NCI-H1436 treated with DMSO at 0.1 percent for 48 hours (cell line): ENCODE measurements at places on chromosomes 12 and 14.

- DNase-seq: no peak
Measured at GRCh38 chr12:2649201-2650030, 145.4 kb upstream of the FKBP4 start.

- peak; percentile 21 for DNase-seq
Measured at GRCh38 chr14:69879175-69880043, at the start of gene SMOC1. SMOC1 (plus strand) TSS chr14:69879416; CDS start chr14:69879679, 263 bp downstream.

DNA sequence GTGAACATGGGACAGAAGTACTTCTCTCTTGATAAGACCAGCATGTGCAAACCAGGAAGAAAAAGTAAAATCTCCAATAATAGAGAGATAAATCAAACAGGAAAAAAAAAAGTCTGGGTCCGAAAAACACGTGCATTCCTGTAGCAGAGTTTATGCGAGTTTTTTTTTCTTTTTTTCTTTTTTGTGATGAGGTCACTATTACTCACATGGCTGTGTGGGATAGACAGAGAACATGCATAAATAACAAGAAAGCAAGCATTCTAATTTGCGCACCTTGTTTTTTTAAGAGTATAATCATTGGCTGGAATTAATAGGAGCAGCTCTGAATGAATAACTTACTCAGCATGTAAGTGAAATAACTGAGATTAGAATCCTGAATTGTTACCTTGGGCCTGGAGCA lies 91.9 kb upstream of the CPM start:
- no peak for DNase-seq

GRCh38 chr14:35890308-35890707 lies 64.2 kb downstream of the BRMS1L start:
- no peak for DNase-seq

- no peak for DNase-seq
Measured at GRCh38 chr14:60651796-60652673, 2.8 kb upstream of the SIX1 start.

DNA sequence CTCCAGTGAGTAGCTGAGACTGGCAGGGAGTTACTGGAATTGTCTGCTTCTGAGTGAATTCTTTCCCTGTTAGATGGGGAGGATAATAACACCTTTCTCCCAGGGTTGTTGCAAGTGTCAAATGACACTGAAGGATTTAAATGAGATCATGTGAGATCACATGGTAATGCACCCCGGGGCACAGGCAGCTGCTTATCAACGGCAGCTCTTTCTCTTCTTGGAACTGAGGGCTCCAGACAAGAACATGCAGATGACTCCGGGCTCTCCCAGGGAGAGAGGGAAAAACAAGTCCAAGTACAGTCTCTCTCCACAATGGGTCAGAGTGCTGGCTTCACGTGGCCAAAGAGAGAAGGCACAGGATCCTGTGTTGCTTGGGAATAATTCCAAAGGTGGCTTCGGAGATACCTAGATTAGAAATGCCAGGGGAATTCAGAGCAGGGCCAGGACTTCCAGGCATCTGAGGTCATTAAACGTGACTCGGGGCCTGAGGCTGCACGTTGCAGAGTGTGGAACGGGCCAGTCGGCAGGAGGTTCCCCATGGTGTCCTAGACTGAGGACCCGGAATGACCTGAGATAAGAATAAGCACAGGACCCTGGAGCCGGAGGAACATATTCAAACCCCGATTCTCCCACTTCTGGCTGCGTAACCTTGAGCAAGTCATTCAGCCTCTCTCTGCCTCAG lies 109.2 kb downstream of the PRMT8 start:
- DNase-seq: no peak

GRCh38 chr12:106251631-106252455 lies 4.0 kb upstream of the CKAP4 start:
- no peak for DNase-seq

- DNase-seq: no peak
Measured at GRCh38 chr12:47939009-47939601, 24.3 kb upstream of the TMEM106C start.

DNA sequence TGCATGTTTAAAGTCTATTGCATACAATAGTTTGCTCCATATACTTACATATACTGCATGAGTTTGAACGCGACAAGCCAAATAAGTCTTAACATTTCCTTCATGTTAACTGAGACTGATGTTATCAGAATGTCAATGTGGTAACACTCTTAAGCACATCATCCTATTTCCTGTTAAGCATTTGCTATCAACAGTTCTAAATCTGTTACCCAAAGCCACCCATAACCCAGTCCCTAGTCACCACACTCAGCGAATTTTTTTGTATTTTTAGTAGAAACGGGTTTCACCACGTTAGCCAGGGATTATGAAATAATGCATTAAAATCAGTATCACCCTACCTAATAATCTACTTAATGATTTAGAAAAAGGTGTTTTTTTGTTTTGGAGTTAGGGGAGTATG lies 39.4 kb downstream of the HNRNPC start:
- no peak for DNase-seq

GRCh38 chr12:128316973-128317526 lies 50.1 kb downstream of the TMEM132C start:
- no peak for DNase-seq

GRCh38 chr14:91143862-91144261 lies 30.0 kb downstream of the DGLUCY start:
- no peak for DNase-seq

DNA sequence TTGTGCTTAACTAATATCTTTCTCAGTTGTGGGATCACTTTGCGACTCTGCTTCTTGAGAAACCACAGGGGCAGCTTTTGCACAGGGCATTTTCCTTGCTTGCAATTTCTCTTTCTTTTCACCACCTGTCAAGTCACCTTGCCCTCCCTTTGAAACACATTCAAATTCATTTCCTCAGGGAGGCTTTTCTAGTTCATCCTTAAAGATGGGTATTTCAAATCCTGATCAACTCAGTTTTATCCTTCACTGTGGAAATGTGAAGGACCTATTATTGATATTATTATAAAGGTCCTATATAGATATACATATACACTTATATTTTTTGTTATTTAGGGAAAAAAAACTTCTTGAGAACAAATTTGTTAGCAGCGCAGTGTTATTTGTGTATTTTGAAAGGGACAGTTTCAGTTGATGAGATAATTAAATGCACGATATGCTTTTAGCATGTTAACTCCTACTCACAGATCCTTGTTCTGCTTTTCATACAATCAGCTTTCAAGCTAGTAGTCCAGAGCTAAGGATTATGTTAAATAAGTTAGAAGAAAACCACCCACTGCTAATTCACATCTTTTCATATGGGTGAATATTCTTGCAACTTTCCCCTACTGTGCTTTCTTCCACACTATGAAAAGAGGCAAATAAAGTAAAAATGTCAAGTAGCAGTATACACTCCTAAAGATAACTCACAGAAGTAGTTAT lies 501.4 kb upstream of the RGS6 start:
- no peak for DNase-seq

- no peak for DNase-seq
Measured at GRCh38 chr14:100421756-100422470, 98.8 kb downstream of the SLC25A47 start.

- no peak for DNase-seq
Measured at GRCh38 chr12:46483572-46484395, 111.2 kb upstream of the SLC38A2 start.

DNA sequence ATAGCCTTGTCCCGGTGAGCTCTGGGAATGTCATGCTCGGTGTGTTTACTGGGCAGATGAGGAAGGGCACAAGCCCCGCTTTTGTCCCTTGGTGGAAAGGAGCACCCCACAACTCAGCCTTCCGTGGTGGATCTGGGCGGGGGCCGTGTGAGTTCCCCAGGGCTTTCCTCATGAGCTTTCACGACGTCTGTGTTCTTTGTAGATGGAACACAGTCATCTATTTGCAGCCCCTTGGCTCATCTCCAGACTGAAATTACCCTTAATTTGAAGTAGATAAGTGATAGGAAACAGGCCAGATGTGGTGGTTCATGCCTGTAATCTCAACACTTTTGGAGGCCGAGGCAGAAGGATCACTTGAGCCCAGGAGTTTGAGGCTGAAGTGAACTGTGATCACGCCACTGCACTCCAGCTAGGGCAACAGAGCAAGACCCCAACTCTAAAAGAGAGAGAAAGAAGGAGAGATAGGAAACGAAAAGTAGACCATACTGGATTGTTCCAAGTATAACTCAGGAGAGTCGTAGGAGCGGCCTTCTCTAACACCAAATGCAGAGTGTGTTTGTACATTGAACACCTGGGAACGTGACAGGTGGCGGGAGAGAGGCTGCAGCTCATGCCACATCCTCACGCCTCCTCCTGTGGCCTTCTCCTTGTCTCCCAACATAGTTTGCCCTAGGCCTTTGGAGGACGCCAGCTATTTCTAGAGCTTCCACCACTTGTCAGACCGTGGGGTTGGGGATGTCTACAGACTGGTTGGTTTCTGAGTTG lies 8.8 kb downstream of the P2RX4 start:
- DNase-seq: no peak

- no peak for DNase-seq
Measured at GRCh38 chr14:61153431-61153830, 127.7 kb downstream of the TMEM30B start.
